ENCODE measurements at places on chromosomes 3 and 15.

- no peak for DNase-seq
Observed at GRCh38 chr3:13612829-13613228, 63.9 kb downstream of the FBLN2 start.

DNA sequence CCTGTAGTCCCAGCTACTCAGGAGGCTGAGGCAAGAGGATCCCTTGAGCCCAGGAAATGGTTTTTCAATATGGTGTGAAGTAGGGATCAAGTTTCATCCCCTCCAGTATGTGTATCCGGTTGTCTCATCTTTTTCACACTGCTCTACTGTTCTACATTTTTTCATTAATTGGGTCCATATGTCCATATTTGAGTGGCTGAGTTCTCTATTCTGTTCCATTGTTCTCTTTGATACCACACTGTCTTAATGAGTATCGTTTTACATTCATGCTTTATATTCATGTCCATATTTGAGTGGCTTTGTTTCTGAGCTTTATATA, 81.6 kb upstream of the LRRFIP2 start:
- DNase-seq: no peak

DNA sequence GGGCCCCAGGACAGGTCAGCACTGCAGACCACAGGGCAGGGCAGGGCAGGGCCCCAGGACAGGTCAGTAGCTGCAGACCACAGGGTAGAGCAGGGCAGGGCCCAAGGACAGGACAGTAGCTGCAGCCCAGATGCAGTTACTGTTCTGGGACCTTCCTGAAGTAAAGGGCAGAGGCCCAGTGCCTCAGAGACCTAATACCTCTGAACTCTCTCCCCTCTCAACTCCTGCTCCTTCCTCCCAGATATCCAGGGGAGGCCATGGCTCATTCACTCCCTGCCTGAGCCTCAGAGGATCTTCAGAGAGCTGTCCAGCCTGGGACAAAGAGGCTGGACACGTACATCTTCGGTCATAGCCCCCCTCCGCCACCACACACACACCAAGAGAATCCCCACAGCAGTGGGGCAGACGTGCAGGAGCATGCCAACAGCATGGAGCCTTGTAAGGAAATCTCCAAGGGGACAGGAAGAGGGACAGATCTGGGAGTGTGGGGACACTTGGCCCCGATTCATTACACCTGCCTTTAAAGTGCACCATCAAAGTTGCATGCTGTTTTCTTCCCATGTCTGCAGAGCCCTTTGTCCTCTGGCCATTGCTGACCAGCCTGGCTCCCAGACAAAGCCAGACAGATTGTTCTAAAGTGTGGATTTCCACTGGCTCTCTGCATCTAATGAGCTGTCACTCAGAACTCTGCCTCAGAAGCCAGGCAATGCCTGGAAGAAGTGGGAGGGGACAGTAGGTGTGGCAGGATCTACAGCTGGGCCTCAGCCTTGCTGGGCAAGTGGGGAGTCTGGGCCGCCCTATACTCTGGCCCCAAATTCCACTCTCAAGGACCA, 24.2 kb upstream of the BUB1B start:
- DNase-seq: no peak

GRCh38 chr15:64925335-64926330, 13.9 kb downstream of the ANKDD1A start:
- no peak for DNase-seq

DNA sequence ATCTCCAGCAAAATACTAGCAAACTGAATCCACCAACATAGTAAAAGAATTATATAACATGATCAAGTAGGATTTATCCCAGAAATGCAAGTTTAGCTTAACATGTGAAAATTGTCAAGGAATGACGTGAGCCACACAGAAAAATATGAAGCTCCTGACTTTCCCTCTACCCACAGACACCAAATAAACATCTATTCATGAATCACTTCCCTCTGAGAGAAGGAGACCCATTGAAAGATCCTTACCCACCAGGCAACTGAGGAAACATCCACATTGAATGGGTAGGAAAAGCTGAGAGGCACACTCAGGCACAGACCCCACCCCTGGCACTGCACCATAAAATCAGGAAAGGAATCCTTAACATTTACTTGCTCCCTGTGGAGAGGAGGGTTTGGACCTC, 102.2 kb upstream of the MANF start:
- no peak for DNase-seq

DNA sequence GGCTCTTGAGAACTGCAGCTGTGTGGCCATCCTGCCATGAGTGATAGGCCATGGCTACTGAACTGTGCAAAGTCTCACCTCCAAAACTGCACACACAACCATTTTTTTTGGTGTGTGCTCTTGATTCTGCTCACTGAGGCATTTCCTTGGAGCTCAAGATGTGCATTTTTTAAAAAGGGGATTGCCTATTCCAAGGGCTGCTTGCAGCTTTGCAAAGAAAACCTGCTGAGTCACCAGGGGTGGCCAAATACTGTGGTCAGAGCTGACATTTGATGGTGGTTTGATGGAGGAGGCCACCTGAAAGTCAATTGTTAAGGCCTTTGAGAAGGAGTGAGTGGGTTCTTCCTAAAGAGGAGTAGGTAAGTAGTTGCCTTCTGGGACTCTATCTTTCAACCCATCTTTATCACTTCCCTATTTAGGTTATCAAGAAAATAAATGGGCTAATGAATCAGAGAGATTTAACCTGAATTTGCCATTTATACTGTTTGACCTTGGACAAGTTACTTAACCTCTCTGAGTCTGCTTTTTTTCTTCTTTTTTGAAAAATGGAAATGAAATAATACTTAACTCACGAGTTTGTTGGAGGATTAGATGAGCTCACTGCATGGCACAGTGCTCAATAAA, 87.9 kb downstream of the CHST2 start:
- no peak for DNase-seq

DNA sequence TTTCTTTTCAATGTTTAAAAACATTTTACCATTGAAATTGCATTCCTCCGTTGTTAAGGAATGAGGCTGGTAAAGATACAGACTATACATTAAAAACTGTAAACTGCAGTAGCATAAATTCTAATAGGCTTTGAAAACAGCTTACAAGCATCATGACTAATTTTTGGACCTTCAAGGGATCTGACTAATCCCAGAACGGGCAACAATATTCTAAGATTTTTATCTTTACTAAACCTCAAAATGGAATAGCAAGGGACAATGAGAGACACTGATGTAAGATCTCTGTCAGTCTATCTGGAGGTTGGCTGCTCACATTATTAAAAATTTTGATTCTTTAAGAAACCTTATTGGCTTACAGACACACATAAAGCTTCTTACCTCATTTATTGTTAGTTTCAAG, 74.7 kb downstream of the BTD start:
- no peak for DNase-seq

DNA sequence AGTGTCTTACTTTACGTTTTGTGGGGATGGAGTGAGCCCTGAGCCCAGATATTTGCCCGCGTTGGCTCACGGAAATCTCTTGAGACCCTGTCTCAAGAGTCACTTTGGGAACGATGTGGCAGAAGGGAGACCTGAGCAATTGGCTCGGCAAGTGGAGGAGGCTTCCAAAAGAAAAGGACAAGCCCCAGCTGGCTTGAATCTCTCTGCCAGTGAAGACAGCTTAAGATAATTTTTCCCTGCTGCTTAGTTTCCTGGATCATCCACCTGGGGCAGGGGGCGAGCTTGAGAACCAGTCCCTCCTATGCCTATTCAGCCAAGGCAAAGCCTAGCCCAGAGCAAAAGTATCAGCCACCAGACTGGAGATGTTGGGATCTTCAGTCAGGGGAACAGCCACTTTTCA, 708 bp downstream of the SEC22A start:
- no peak for DNase-seq

DNA sequence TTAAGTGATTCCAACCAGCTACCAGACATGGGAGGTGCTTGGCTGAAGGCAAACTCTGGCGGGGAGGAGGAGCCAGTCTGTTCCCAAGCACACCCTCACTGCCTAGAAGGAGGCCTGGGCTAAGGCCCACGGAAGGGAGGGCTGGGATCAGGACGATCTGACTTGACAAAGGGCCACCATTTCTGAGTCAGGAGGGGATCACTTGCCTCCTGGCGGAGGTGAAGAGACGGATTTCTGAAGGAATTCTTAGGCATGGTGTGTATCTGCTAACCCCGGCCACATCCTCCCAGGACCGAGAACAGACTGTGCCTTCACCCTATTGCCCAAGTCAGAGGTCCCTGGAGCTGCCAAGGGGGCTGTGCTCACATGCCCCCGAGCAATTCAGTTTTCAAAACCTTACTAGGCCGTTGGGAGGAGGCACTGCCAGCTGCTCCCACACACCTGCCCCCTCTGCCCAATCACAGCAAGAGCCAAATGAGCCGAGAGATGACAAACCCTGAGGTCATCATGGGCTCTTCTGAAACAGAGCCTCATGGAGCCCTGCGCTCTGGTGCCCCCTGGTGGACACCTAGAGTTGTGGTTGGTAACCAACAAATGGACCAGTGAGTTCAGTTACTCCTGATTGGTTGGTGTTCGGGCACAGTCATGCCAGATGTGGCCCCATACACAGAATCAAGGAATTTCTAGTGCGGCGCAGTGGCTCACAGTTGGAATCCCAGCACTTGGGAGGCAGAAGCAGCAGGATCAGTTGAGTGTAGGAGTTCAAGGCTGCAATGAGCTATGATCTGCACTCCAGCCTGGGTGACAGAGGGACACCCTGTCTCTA, 6.5 kb upstream of the TNK2 start:
- no peak for DNase-seq

DNA sequence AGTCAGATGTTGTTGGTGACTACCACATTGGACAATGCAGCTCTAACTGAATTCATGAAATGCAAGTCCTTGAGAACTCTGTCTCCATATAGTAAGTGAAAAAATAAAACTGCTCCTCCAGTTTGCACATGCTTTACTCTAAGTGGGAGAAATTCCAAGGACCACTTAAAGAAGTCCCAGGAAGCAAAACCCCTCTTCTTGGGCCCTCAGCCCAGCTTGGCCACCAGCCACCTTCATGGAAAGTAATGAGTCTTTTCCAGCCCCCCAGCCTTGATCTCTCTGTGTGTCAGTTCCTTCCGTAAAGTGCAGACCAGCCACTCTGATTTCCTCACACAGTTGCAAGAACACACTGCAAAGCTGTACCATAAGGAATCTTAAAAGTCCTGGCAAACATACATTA, 34.5 kb downstream of the DAPK2 start:
- no peak for DNase-seq

DNA sequence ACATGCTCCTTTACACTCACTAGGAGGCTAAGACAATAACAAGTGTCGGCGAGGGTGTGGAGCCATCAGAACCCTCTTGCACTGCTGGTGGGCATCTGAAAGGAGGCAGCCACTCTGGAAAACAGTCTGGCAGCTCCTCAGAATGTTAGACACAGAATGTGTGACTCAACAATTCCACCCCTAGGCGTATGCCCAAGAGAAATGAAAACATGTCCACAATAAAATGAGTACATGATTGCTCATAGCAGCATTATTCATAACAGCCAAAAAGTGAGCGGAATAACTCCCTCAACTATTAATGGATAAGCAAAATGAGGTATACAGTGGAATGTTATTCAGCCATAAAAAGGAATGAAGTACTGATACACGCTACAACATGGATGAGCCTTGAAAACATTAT, 57.8 kb downstream of the WNT7A start:
- DNase-seq: no peak

- no peak for DNase-seq
Observed at GRCh38 chr15:81301385-81301784, 22.6 kb downstream of the STARD5 start.

- DNase-seq: no peak
Observed at GRCh38 chr3:144289057-144289456, 317.4 kb downstream of the DIPK2A start.

DNA sequence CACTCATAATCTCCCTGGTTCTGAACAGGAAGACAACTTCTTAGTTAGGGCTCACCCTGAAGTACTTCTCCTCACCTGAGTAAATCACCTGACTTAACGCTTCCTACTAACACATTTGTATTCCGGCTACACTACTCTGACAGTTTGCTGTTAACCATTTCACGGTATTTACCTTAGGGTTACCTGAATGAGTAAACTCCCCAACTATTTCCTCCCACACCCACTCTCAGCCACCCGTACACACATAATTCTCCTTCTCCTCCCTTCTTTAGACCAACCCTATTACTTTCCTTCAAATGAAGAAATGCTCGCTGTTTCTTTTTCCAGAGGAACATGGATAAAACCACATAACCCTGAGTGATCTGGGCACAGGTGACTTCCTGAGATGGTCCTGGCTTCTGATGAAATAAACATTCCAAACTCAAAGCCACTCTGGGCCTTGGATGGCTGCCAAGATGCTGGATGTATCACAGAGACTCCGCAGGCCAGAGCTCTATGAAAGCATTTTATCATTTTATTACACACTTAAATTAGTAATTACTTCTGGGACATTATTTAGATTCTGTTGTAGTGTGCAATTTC, 183.6 kb upstream of the ATP11B start:
- no peak for DNase-seq

- DNase-seq: no peak
Observed at GRCh38 chr15:52496776-52497470, 31.8 kb downstream of the MYO5A start.

GRCh38 chr3:27532426-27533260, 48.5 kb upstream of the SLC4A7 start:
- no peak for DNase-seq

GRCh38 chr3:187978433-187979011, 175.4 kb upstream of the LPP start:
- DNase-seq: no peak

DNA sequence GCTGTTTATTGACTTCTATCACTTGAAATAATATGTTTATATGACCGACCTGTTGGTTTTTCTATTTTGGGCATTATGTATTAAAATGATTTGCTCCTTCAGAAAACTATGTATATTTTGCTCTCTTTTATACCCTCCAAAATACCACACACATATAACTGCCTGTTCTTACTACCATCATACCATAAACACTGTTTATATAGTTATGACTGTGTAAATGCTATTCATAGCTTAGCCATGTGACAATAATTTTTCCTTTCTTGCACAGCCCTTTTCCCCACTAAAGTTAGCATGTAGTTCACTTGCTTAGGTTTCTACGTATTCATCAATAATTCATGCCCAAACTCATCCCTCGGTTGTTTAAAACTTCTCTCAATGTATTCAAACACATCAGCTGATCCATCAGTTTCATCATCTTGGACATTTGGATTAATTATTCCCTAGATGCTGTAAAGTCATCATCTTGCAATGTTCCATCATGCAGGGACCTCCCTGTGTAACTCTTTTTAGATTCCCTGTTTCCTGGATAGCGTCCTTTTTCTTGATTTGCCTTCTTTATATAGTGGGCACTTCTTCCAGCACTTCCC, 8.2 kb upstream of the RYK start:
- no peak for DNase-seq

- DNase-seq: no peak
Observed at GRCh38 chr3:18224426-18224825, 200.7 kb downstream of the SATB1 start.

Data from GOT3 (cell line).